Stimulated activated CD4-positive, alpha-beta T cell treated with anti-CD3 and anti-CD28 coated beads, Interleukin-12 subunit alpha, Interleukin-12 subunit beta, amount 100 ng/mL, for 24 hours (primary cell): ENCODE measurements at places on chromosomes 12 and 14.

- DNase-seq, result no peak
Measured at GRCh38 chr14:104130974-104131651, 7.3 kb upstream of the KIF26A start.

DNA sequence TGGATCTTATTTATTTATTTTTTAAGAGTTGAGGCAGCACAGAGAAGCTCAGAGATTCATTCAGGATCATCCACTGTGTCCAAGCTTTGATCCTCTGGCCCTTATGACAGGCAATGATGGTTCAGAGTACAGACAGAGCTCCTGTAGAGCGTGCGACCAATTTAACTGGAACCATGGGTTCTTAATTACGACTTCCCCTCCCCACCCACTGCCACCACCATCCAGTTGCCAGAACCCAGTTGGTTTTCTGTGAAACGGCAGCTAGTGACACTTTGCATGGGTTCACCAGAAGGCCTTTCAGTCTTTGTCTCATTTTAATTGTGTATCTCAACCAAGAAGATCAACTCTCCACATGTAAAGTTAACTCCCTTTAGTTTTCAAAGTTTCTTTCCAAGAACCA lies 478.2 kb downstream of the ZFP36L1 start:
- DNase-seq, result no peak

DNA sequence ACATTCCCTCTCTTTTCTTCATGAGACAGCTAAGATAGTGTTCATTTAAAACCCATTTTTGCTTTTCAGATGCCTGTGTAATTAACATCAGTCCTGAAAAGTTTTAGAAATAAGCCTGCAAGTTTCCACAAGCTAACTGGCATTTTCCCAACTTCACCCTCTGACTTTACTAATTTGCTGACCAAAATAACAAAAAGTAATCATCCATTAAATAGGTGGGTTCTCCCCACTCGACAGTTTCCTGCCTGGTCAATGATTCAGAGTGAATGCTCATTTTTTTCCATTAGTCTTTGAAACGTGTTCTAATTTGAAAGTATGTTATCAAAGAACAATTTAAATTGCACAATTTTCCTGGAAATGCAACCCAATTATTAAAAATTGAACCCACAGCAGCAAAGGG lies 23.6 kb downstream of the NELL2 start:
- no peak for DNase-seq

- DNase-seq, result no peak
Measured at GRCh38 chr14:87133073-87133801, 859.7 kb downstream of the GALC start.
